Motor neuron (in vitro differentiated cells): ENCODE measurements at places on chromosomes 5 and 9. TPM values are rescaled to one million over a fixed set of nuclear protein-coding genes. Genes with fewer than 3 reads are reported as not detected.

DNA sequence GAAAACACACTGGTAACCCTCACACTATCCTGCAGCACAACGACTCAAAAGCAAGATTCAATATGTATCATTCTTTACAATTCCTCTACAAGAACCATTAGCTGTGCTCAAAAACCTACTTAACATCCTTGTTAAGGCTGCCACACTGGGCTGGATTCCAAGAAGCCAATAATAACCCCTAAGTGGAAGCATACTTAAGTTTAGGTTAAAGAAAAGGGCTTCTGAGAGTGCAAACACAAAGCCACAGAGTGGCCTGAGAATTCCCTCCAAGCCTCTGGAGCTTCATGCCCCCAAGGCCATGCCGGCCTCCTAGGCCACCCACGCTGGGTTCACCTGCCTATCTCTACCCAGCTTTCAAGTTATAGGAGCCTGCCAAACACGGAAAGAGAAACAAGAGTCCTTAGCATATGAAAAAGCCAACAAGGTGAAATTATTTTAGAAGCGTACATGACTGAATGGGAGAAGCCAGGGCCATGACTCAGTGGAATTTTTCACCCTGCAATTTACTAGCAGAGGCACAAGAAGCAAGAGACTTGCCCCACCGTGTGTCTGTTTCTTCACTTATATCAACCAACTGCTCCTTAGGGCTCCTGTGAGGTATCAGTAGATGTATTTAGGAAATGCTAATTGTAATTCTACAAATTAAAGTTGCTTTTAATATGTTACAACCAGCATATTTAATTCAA lies 293.0 kb downstream of the SPOCK1 start:
- ATAC-seq: no peak

DNA sequence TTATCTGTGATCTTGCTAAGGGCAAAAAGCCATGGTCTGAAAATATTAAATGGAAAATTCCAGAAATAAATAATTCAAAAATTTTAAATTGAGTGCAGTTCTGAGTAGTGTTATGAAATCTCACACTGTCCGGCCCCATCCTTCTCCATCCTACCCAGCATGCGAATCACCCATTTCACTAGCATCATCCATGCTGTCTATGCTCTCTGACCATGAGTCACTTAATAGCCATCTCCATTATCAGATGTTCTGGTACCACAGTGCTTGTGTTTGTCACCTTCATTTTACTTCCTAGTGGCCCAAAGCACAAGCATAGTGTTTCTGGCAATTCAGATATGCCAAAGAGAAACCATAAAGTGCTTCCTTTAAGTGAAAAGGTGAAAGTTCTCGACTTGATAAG lies 63.3 kb upstream of the SMC5 start:
- no peak for ATAC-seq

- ATAC-seq: no peak
These were observed 66.5 kb downstream of the GALNT10 start for GRCh38 chr5:154257046-154257445.

DNA sequence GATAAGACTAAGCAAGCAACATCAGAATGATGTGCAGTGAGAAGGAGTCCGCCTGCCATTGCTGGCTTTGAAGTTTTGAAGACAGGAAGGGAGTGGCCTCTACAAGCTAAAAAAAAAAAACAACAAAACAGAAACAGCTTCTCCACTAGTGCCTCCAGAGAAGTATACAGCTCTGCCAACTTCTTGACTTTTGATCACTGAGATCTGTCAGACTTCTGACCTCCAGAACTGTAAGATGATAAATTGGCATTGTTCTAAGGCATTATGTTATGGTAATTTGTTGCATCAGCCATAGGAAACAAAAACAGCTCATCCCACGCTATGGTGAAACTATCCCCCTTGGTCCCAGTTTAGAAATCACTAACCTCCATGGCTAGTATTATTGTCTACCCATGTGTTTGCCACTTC lies 131.0 kb upstream of the VCAN start:
- ATAC-seq: peak; percentile 73

DNA sequence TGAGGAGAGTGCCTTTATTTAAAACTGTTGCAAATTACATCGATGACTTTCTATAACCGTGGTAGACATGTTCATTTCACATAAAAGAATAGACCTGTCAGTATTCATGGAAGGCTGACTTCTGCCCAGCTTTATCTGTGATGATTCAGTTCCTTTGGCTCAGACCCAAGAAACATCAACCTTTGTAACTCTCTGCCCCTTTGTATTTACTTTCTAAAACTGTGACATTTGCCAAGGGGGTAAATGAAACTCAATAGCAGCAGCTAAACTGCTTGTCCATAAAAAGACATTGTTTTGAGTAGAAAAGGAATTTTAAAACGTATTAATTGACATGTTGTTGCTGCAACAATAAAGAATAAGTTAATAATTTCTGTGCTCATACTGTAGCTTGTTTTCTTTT lies 137.8 kb upstream of the ANKH start:
- ATAC-seq: peak; percentile 62

DNA sequence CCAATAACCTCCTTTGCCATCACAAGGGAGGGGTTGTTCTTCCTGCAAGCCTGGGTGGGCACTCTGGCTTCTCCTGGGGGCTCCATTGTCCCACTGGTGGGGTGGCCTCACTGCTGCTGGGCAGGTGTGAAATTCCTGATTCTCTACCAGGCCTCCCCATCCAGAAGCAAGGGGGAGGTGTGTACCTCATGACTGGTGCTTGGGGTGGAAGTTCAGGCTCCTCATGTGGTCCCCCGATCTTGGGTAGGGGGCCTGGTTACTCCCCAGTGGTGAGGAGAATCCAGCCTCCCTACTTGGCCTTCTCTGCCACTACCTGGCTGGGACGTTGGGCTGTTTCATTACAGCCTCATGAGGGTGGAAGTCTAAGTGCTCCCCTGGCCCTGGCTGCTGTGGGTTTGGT lies 433.9 kb downstream of the IRX2 start:
- no peak for ATAC-seq

Gene SLC6A3
- total RNA-seq: 0.09 and 0.31 TPM in 2 replicates
